Activated naive CD4-positive, alpha-beta T cell treated with Interleukin-2 at 50 U/mL for 16 hours (primary cell): ENCODE measurements at places on chromosomes 7 and 10.

GRCh38 chr10:20007426-20007825 lies 191.2 kb downstream of the PLXDC2 start:
- no peak for DNase-seq

DNA sequence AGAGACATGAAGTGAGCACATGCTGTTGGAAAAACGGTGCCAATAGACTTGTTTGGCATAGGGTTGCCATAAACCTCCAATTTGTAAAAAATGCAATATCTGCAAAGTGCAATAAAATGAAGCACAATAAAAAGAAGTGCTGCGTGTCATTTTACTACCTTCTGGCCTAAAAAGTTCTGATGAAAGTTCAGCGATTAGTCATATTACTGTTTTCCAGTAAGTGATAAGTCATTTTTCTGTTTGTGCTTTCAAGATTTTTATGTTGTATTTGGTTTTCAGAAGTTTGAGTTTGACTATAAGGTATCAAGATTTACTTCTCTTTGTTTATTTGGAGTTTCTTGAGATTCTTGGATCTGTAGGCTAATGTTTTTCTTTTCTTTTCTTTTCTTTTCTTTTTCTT lies 16.8 kb downstream of the AOAH start:
- DNase-seq: no peak

- DNase-seq: no peak
These were observed 516.5 kb downstream of the AUTS2 start for GRCh38 chr7:70114806-70115205.

GRCh38 chr7:46764100-46764936 lies 817.6 kb downstream of the TNS3 start:
- no peak for DNase-seq

GRCh38 chr10:126749015-126749655 lies 78.6 kb upstream of the C10orf90 start:
- peak; percentile 52 for DNase-seq

DNA sequence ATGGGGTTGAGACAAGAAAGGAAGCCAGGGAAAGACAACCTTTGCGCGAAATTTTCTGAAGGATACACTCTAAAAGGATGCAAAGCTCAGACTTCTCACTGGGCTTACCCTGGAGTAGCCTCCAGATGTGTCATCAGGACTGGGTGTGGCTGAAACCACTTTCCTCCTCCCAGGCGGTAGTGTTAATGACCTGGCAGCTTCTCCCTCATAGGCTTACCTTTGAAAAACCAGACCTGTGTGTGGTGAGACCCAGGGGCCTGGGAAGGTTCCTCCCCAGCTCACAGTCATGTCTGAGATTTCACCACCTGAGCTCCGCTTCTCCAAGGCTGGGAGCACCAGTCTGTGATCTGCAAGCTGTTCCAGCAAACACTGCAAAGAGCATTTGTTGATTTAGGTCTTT lies 93.7 kb downstream of the EPC1 start:
- DNase-seq: no peak

DNA sequence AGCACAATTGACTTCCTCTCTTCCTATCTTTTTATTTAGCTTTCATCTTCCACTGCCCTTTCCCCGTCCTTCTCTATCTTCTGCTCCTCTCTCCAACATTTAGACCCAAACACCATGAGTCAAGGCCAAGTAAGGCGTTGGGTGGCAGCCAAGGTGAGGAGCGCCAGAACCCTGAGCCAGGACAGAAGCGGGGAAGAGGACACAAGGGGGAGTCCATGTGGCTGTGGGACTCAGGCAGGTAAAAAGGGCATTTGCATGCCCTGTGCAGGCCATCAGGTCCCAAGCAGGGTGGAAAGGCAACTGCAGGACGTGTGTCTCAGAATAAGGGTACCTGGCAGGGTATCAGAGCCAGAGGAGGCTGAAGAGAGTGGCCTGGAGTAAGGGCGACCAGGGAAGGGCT lies 192.4 kb upstream of the PFKP start:
- DNase-seq: no peak

- DNase-seq: no peak
These were observed 41.8 kb upstream of the SEMA3A start for GRCh38 chr7:84236398-84236797.

DNA sequence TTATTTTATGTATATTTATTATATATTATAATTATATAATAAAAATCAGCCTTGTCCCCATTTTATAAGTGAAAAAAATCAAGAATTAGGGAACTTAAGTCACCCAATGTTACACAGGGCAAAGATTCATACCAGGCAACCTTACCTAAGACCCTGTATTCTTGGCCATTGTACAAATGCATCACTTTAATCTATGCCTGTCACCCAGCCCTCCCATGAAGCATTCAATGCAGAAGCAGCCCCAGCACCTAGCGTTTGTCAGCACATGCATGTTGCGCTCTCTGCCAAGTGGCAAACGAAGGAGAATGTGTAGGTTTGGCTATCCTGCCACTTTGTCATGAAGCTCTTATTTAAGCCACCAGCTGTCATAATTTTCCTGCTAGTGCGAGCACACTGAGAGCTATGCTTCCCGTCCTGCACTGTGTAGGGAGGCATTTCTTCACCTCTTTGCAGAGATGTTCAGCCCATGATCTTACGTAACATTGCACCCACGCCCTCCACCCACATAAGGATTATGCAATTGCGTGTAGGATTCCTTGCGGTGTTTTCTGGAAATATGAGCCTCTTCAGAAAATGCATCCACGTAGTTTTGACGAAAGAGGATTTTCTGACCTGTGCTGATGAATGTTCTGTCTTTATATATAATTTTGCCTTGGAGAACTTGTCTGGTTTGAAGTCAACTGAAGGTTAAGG lies 7.7 kb upstream of the COBL start:
- no peak for DNase-seq

GRCh38 chr10:88932539-88933256 lies 19.9 kb downstream of the ACTA2 start:
- peak; percentile 27 for DNase-seq

- DNase-seq: no peak
These were observed 268.1 kb upstream of the PLPP4 start for GRCh38 chr10:120188950-120189349.

GRCh38 chr10:132403511-132404168 lies 6.6 kb downstream of the PWWP2B start:
- no peak for DNase-seq

- no peak for DNase-seq
These were observed 69.4 kb upstream of the OGDHL start for GRCh38 chr10:49831352-49832035.

DNA sequence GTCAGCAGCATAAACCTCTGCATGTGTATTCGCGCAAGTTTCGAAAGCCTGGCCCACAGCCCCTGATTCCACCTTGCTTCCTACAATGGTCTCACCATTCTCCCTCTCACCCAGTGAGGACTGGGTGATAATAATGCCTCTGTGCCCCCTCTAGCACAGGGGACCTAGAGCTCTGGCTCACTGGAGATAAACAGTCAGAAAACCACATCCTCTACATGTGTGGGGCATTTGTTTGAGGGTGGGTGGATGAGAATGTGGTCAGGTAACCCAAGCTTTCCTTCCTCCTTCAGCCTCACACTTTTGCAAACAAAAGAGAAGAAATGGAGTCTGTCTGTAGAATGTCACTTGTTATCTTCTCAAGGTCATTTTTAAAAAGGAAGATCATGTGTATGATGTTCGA lies 373.5 kb downstream of the KCNMA1 start:
- no peak for DNase-seq

- no peak for DNase-seq
These were observed 32.1 kb downstream of the PFKP start for GRCh38 chr10:3099291-3100092.

DNA sequence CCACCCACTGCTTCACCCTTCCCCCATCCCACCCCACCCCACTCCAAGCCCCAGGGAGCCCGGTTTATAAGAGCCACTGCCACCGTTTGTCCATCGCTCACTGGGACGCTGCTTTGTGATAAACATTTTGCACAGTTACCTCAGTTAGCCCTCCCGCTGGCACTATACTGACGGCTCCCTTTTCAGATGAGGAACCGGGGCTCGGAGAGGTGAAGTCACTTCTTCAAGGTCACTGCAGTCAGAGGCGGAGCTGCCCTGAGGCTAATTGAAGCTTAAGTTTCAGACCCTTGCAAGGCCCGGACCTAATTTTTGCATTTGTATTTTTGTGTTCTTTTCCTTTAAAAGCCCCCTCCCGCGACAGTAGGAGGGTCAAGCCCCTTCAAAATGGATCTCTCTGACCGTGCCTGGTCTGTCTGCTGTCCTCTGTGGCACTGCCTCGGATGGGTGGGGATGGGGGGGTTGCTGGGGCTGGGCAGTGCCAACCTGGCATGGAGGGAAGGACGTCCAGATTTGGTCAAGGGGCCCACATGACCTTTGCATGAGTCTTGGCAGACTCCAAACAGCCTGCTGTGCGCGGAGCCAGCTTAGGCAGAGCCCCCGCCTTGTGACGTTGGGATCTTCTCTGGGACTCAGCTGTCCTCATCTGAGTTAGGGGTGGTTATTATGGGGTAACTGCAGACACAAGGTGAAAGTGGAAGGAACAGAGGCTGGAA lies 17.7 kb upstream of the NODAL start:
- DNase-seq: no peak

GRCh38 chr10:57654856-57655255 lies 612.8 kb downstream of the IPMK start:
- no peak for DNase-seq
